ENCODE measurements at places on chromosomes 3 and 15.

GRCh38 chr3:15942936-15943335 lies 145.2 kb upstream of the ANKRD28 start:
- no peak for DNase-seq

- no peak for DNase-seq
Observed at GRCh38 chr15:27495963-27496459, 525.0 kb downstream of the GABRG3 start.

DNA sequence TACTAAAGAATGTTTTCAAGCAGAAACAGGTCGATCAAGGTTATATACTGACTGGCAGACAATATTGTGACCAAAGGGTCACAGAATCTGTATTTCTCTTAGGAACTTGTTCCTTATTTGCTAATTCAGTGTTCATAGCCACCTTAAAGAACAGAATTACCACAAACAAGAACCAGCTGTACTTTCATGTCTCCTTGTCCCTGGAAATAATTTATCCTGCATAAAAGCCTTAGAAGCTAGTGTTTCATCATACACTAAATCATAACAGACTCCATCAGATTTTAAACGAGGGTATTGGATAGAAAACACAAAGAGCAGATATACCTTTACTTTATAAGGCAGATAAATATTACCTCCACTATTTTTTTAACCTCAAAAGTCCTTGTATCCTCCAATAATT lies 6.4 kb downstream of the DNAJC19 start:
- DNase-seq, result no peak

DNA sequence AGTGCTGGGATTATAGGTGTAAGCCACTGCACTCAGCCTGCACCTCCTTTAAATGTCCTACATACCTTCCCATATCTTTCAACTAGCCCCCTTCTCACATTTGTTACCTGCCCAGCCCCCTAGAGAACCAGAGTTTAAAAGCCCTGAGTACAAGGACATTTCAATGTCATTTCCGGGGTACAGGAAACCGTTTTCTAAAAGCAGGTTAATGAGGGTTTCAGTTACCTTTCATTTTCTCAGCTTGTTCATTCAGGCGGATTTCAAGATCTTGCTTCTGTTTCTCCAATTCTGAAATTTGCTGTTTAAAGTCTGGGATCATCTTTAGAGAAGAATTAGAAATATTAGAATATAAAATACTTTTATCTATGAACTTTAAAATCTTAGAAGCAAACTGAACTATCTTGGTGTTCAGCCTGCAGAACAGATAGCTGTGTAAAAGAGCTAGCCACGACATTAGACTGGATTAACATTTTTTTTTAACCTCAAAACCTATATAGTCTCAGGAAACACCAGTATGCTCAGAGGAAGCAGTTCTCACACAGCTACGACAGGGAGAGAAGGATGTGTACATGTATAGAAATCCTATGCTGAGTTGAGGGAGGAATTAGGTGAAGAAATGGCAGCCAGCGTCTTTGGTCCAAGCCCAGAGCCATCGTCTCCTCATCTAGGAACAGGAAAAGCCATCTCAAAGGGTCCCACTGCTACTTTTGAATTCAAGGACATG lies 29.9 kb upstream of the GNB5 start:
- DNase-seq, result no peak

DNA sequence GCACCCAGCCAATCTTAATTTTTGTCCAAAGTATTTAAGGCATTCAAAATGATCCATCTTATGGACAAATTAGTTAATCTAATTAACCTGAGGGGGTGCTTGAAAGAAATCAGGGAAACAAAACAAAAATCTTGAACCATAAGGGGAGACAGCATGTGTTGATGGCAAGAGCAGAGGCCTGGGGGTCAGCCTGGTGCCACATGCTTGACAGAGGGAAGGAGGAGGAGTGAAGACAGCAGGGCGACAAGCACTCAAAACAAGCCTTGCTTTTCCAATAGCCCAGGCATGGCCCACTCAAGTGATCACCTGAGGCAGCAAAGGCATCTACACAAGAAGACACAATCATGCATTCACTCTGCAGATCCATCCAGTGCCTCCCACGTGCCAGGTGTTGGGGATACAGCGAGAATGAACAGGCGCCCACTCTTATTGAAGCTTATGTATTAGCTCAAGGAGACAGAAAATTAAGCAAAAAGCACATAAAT lies 25.0 kb upstream of the MGLL start:
- no peak for DNase-seq

GRCh38 chr3:55144015-55144673 lies 216.3 kb upstream of the LRTM1 start:
- DNase-seq, result no peak

GRCh38 chr3:190624282-190624681 lies 110.4 kb downstream of the IL1RAP start:
- no peak for DNase-seq

DNA sequence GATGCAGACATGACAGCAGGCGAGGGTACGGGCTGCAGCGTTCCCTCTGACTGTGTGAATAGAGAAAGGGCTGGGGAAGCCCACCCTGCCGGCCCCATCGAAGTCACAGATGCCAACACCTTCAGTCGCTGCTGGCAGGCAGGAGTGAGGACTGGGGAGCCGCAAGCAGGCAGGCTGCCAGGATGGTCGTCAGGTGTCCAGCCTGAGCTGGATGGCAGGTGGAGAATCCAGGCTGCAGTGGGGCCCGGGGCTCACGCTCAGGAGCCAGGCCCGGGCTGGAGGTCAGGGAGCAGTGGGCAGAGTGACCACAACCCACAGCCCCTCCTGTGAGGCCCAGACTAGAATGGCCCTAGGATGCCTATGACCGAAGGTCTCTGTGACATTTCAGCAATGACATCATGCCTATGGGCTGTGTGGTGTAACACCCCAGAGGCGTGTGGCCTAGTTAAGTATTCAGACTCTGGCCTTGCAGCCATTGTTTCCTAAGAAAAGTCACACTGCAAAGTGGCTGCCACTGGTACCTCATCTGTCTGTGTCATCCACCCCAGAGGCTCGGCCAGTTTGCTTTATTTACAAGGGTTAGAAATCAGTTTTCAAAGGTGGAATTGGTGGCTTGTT lies 15.7 kb downstream of the PRR23E start:
- no peak for DNase-seq

DNA sequence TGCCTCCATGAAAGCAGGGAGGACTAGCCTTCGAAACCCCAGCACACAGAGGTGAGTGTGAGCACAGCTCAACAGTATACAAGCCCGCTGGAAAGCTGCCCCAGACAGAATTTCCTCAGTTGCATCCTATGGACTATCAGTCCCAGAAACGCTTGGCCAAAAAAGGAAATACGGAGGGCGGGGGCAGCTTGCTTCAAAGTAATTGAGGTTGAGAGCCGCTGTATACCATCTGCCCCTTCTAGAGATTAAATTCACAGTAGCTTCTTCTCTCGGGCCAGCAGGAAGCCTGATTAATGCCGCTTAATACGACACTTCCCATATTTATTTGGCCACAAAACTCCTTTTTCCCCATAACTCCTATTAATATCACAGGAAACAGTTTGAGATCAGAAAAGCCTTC lies 88.7 kb downstream of the LIPC start:
- DNase-seq, result no peak

DNA sequence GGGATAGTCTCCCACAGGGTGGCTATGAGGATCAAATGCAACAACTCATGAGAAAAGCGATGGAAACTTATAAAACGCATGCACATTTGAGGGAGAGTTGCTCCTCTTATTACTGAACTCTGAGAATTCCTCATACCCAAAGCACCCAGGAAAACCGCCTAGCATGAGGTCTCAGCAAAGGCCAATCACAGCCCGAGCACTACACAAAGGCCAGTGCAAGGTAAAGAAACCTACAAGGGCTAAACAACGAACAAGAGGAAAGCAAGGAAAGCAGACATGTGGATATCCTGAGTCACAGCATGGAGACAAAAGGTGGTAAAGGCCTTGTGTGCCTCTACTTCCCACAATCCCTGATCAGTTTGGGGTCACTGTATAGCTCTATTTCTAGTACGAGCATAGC lies 7.1 kb downstream of the RAB43 start:
- DNase-seq, result no peak

GRCh38 chr15:75200765-75201615 lies 692 bp upstream of the C15orf39 start:
- DNase-seq, result peak; percentile 81

DNA sequence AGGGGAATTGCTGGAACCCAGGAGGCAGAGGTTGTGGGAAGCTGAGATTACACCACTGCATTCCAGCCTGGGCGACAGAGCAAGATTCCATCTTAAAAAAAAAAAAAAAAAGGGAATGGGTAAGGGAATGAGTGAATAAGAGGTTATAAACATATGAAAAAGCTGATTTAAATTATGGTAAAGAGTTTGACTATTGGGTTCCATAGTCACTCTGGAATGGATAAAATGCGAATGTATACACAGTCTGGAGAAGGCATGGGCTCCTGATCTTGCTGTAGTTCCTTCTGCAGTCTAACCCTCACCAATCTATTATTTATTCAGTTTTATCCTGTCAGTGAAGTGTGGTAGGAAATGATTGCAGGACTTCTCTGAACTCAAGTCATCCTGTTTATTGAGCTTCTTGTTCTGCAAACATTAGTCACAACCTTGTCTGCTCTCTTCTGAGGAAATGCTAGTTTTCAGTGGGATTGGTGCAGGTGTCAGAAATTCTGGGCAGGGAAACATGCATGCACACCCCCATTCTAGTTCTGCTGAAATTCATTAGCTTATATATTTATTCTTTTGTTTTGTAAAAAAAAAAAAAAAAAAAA lies 190.9 kb upstream of the CFAP20DC start:
- no peak for DNase-seq

- no peak for DNase-seq
Observed at GRCh38 chr3:70646635-70647034, 334.2 kb upstream of the MDFIC2 start.

DNA sequence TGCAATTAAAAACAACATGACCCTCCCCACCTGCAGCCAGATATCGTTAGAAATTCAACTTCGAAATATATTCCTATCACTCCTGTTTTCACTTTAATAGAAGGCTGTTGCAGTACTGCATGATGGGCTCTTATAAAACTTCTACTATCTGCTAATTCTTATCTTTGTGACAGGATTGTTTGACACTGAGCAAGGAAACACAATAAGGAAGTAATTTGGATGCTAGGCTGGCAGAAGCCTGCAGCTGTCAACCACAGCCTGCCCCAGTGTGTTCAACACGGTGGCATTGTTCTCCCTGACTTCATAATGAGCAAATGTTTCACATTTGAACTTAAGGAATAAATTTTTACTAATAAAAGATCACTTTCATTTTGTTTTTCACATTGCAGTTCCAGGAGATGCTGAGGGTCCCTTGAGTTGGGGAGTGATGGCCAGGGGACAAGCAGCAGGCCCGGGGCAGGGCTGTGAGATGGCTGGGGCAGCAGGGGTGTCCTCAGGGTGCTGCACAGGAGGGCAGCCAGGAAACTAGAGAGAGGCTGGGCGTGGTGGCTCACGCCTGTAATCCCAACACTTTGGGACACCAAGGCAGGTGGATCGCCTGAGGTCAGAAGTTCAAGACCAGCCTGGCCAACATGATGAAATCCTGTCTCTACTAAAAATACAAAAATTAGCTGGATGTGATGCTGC lies 64.8 kb upstream of the SEC61A1 start:
- DNase-seq, result no peak

GRCh38 chr3:144185276-144185675 lies 213.7 kb downstream of the DIPK2A start:
- no peak for DNase-seq

- DNase-seq, result no peak
Observed at GRCh38 chr3:18847583-18848197, 300.6 kb upstream of the KCNH8 start.

GRCh38 chr15:48939648-48940047 lies 24.1 kb downstream of the SHC4 start:
- no peak for DNase-seq

- DNase-seq, result no peak
Observed at GRCh38 chr15:68623301-68623892, 44.6 kb downstream of the CORO2B start.

- no peak for DNase-seq
Observed at GRCh38 chr3:147977001-147977400, 567.8 kb downstream of the ZIC1 start.

DNA sequence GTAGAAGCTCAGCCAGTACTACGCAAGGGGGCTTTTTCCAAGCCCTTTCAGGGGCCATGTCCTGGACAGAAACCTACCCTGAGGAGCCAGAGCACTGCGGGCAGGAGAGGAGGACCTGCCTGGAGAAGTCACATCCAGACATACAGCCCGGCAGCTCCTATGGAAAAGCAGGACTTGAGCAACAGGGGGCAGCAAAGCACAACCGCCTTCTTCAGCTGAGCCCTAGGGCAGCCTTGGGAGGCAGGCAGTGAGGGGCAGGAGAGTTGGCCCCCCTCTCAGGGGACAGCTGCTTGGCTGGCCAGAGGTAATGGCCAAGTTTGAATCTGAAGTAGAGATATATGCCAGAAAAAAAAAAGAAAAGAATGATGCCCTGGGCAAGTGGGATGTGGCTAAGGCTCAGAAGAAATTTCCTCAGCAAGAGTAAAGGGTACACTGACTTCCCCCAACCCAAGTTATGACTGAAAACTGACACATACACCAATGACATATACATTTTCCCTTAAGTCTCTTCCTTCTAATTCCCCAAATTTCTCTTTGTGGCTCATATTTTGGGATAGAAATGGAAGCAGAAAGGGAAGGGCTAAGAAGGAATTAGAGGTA lies 56.9 kb downstream of the CYP19A1 start:
- peak; percentile 56 for DNase-seq

- no peak for DNase-seq
Observed at GRCh38 chr15:49830391-49830790, 209.5 kb downstream of the DTWD1 start.

DNA sequence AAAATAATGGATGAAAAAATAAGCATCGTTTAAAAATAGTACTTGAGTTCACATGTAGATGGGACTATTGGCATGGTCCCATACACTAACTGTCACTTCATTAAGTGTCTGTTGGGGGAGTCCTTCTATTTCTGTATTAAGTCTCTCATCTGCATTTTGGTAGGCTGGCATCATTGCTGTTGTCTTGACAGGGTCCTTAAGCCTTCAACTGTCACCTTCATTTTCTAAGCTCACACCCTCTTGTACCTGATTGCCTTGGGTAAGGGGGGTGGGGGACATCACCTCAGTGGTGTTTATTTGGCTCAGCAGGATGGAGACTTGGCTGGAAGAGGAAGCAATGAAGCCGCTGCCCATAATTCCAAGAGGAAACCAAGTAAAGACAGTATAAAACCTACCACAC lies 202.0 kb upstream of the VEPH1 start:
- no peak for DNase-seq

GRCh38 chr3:25856902-25857518 lies 67.1 kb downstream of the OXSM start:
- no peak for DNase-seq

DNA sequence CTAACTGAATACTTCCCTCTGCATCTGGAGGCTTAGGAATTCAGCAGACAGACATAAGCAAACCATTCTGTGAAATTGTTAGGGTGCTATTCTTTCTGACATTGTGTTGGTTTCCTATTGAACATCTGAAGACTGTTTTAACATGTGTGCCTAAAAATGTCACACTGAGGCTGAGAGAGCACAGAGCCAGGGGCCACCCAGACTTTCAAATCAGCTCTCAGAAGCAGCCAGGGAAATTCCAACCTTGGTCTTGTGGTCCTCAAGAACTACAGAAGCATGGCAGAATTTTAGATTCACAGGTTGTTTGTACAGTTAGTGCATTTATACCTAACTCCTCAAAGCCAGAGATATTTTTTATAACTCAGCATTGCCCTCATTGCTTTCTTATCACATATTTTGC lies 929.2 kb upstream of the CFAP20DC start:
- peak; percentile 55 for DNase-seq
